SHP77 treated with DMSO at 0.1 percent for 48 hours (cell line): ENCODE measurements at places on chromosomes 2 and 18.
A peak's percentile ranks its signal among the peaks of the same experiment; 100 is the strongest.

DNA sequence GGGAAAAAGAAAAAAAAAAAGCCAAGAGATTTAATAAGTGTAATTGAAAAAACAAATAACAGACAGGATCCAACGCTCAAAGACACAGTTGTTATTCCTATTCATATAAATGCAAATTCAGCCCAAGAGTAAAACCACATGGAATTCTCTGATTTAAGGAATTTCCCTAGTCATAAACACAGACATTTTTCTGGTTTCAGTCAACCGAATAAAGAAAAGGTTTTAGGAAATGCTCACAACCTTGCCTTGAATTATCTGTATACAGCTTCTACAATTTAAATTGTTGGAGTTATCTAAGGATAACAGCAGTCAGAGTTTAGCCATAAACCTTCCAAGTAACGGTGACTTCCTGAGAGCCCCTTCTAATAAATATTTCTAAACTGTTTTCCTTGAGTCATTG, 122.7 kb downstream of the VWC2L start:
- no peak for DNase-seq

DNA sequence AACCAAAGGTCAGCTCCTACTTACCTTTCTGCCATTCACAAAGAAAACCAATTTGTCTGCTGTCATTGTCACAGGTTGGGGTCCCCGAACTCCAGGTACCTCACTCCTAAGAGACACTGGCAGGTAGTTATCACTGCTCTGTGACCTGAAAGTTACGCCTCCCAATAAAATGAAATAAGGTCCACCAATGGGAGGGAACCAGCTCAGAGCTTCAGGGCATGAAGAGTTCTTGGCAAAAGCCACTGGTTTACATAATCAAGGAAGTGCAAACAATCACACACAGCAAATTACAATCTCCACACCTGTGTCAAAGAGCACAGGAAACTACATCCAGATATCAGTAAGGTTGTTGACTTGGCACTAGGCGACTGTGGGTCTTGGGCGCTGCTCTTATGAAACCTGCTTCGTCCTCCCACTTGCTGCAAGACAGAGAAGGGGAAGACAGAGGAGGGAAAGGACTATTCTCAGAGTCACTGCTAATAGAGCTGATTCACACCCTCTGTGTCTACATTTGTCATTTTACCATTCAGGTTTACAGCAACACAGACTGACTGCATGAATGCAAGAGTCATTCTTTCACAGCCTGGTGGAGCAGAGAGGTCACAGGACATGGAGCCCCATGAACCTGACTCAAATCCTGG, at the start of gene XDH:
TSS of gene XDH (minus strand) at position 142 of the 641 bp plus-strand sequence. CDS start at position 66, 76 bp downstream.
- no peak for DNase-seq

DNA sequence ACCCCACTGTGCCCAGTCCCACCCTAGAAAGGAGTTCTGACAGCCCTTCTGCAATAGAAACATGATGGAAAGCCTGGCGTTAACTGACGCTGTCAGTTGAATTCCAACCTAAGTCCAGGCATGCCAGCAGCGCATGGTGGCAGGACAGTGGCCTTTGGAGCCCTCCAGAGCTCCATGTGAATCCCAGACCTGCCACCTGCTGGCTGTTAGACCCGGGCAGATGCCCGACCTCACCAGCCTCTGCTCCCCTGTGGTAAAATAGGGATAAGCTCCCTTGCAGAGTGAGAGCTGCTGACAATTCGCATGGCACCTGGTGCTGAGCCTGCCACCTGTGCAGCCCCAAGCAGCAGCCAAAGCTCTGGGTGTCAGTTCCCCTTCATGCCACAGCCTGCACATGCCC, 138.6 kb downstream of the LOXHD1 start:
- no peak for DNase-seq

DNA sequence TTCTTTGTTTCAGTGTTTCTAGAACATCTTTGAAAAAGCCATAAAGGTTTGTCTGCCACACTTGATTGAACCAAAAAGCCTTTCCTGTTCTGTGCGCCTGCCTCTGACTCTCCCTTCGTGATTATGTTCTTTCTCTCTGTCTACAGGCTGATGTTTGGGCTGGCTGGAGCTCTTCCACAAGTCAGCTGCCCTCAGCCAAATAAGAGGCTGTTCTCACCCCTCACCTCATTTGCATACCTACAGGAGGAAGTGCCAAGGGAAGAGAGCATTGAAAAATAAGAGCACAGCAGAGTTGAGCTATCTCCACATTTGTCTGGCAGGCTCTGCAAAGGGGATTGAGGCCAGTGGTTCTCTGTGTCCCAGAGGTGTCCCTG, 15.8 kb downstream of the INPP5D start:
- DNase-seq, result no peak

- DNase-seq, result no peak
Observed at GRCh38 chr2:112784199-112785189, at the start of gene IL1A. IL1A (minus strand) TSS chr2:112784493; CDS start chr2:112783770, 723 bp downstream.

DNA sequence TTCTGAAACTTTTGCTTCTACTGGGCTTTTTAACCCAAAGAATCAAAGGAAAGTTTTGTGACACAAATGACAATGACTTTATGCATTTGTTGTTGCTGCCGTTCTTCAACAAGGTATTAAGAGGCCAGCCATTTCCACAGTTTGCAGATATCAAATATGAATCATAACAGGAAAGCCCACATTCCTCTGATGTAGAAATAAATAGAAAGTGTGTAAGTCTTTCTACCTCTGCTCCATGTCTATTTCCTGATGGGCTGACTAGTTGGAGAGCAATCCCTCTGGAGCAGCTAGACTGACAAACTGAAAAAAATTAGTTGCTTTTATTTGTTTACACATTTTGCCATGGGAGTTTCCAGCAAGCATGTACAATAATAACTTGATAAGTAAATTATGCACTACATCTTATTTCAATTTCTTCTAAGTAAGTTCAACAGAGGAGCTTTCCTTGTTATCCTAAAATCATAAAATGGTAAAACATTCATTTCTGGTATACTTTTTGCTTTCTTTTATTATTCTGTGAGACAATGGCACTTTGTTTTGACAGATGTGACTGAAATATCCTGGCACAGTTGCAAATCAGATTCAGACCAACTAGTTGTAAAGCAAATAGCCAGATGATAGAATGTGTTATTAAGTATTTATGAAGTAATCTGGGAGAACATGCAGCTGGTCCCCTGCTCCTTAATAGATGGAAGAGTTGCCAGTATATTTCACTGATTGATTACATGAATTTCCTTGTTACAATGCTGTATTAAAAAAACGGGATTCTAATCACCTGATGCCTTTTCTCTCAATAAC, 266.7 kb downstream of the METTL4 start:
- DNase-seq, result no peak

- no peak for DNase-seq
Observed at GRCh38 chr2:40265602-40266001, 186.3 kb downstream of the SLC8A1 start.

- DNase-seq, result no peak
Observed at GRCh38 chr2:232874677-232875223, 4.7 kb downstream of the SNORC start.

GRCh38 chr2:163351143-163351542, 384.7 kb downstream of the FIGN start:
- no peak for DNase-seq

GRCh38 chr2:212619954-212620353, 81.4 kb upstream of the ERBB4 start:
- DNase-seq, result no peak

DNA sequence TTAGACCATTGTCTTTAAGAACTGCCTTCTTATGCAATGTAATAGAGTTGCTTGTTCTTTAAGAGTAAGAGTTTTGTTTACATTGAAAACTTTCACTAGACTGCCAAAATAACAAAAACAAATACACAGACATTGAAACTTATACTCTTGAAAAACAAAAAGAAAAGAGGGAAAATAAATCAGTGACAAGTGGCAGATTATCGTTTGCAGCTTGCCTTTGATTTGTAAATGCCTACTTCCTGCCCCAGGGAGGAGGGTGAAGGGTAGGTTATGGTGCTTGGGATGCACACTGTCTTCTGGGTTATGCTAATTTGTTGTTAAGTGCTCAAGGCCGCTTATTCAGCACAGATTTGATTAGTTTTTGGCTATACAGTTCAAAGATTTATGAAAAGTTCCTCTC, 198.7 kb downstream of the TGIF1 start:
- no peak for DNase-seq

DNA sequence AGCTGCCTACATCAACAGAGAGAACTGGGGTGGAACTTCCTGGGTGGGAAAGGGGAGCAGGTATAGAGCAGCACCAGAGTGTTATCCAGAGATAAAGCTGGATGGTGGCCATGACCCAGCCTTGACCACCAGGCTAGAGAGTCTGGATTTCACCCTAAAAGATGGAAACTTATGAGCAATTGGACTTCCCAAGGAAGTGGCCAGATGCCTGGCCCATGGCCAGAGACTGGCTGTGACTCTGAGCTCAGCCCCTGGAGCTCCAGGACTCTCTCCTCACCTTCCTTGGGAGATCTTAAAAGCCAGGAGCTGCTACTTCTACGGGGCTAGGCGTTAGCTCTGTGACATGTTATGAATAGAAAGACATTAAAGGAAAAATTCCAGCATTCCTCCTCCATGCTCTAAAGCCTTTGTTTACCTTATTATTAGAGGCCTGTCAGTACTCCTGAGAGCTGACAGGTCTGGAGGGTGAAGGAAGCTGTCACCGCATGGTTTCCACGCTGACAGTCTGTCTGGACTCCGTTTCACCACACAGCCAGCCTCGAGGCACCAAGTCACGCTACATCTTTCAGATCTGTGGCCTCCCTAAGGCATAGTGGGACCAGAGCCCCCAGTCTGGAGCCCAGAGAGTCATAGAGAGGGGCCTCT, 260.0 kb upstream of the SIX2 start:
- DNase-seq, result no peak

GRCh38 chr2:5986801-5987787, 294.9 kb downstream of the SOX11 start:
- DNase-seq, result no peak

DNA sequence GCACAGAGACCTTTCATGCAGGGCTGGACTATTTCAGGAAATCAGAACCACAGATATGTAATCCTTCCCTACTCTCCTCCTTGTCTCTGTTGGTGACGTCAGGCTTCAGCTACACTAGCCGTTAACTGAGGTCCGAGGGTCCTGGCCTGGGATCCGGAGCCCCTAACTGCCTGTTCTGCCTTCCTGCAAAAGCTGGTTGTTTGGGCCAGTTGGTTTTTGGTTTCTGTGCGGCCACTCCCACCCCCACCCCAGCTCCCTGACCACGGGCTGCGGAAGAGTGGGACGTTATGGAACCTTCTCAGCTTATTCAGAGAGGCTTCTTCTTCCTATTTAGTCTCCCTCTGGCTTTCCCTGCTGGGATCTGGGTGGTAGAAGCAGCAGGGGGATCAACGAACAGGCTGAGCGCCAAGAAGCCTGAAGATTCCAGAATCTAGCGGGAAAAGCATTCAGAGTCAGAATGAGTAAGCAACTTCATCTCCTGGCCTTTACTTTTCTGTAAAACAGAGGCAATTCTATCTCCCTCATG, 49.3 kb upstream of the ROCK2 start:
- DNase-seq, result no peak

GRCh38 chr18:63206433-63207142, 113.0 kb downstream of the BCL2 start:
- no peak for DNase-seq

DNA sequence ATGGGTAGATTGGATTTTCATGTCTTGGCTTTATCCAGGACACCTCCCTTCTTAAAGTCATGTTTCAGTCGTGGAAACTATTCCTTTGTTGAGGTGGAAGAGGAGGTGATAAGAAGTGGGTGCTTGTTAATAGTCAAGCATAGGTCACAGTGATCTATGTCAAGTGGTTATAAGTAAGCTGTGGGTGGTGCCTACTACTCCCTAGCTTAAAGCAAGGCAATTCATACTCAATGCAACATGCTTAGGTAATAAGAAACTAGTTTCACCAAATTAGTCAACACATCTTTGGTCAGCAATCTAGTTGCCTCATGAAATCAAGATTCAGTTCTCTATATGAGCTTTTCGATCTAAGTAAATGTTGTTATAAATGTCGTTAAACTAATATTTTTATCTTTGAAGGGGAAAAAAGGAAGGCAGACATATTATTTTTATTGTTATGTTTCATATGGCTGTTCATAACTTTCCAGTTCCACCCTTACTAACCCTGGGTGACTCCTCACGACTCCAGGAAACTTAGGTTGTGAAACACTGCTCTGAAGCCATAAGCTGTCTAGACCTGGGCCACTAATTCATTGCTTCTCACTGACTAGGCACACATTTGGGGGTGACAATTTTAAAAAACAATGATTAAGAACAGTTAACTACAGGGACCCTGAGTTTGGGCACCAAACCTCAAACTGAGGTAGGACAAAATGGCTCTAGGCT, 5.8 kb upstream of the ABCB11 start:
- DNase-seq, result no peak

DNA sequence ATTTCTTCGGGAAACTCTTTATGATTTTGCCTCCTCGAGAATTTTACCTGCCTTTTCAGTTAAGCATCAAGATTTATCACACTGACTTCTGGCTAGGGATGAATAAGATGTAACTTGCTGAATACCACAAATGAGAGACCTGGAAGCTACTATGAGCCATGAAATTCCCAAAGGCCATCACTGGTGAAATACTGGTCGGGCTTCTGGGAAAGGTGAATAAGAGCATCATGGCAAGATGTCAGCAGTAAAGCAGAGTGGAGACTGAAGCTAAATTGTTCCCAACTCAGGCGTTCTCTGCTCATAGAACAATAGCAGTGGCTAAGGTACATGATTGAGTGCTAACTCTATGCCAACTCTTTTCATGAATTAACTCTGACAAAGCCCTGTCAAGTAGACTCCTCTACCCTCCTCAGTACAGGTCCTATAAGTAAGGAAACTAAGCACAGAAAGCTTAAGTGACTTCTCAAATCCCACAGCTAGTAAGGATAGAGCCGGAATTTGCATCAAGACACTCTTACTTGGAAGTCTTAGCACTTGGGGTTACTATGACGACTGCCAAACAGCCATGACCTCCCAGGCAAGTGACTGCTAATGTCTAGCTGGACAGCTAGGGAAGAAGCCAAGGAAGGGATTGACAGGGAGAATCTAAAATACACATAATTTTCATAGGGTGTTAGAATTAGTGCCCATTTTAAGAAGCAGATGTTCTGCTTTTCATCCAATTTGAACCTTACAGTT, 22.7 kb upstream of the DSC3 start:
- DNase-seq, result no peak

GRCh38 chr2:60158262-60158661, 395.2 kb downstream of the BCL11A start:
- no peak for DNase-seq

GRCh38 chr2:29024882-29025430, 43.9 kb downstream of the TOGARAM2 start:
- no peak for DNase-seq

DNA sequence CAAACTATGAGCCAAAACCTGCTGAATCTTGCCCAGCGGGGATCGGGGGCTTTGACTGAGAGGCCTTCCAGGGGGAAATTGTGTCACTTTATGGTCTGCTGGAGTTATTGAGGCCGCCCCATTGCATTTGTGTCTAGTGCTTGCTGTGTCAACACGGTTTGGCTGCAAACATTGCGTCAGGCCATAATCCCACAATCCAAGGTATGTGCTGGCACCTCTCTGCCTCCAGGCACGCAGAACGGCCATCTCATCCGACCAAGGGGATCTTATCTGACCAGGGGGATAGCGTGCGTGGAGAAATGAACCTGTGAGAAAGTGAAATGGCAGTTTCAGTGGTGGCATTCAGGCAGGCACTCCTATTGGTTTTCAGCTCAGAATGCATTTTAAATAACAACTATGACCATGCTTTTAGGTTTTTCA, 18.1 kb upstream of the LYPD6B start:
- DNase-seq, result peak; percentile 63

- no peak for DNase-seq
Observed at GRCh38 chr2:28445448-28446258, 50.2 kb upstream of the PLB1 start.
